ENCODE measurements at places on chromosomes 7 and 10.
A peak's percentile ranks its signal among the peaks of the same experiment; 100 is the strongest.

GRCh38 chr10:78849115-78849514, 219.7 kb upstream of the ZMIZ1 start:
- DNase-seq: no peak

DNA sequence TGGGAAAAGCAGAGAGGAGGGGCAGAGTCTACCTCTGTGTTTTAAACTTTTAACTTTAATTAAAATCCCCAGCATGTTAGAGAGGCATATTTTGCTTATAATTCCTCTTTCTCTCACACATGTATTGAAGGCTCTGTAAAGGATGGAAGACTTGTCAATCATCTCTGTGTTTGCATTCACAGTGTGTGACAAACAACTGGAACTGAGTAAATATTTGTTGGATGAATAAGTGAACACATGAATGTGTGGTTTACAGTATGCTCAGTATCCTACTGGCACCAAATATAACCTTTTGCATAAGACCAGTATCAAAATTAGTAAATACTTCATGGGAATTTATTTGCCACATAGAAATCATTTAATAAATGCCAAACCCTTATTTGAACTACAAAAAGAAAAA, 829.0 kb downstream of the GRID1 start:
- DNase-seq: no peak

DNA sequence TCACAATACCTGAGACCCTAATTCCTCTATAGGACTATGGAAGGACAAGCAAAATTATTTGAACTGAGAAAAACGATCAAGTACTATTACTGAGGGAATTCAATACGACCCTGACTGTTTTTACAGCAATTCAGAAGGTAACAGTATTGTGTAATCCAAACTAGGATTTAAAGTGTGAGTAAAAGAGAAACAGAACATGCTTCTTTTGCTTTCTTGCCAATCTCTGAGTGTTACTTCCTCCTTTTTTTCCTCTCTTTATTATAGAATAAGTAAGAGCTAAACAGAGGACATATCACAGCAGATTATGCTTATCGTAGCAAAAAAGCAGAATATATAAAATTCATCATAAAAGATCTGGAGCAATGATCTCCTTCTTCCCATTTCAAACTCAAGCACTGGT, 292.1 kb downstream of the THSD7A start:
- DNase-seq: no peak

GRCh38 chr7:92448205-92448747, 994 bp downstream of the GATAD1 start:
- DNase-seq: peak; percentile 48

All from kidney capillary endothelial cell (primary cell).